Inflammatory macrophage treated with lipopolysaccharide for 1 hour (primary cell): ENCODE measurements at places on chromosomes 7 and 10.
A peak's percentile ranks its signal among the peaks of the same experiment; 100 is the strongest.

DNA sequence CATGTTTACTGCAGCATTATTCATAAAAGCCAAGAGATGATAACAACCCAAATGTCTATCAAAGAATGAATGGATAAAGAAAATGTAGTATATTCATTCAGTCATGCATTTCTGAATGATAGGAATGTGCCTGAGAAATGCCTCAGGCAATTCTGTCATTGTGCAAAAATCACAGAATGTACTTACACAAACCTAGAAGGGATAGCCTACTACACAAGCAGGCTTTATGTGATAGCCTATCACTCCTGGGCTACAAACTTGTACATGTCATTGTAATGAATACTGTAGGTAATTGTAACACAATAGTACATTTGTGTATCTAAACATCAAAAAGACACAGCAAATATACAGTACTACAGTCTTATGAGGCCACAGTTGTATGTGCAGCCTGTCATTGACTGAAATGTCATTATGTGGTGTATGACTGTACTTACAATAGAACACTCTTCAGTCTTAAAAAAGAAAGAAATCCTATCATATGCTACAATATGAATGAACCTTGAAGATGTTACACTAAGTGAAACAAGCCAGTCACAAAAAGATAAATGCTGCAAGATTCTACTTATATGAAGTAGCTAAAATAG lies 141.8 kb upstream of the GPR22 start:
- DNase-seq: no peak

DNA sequence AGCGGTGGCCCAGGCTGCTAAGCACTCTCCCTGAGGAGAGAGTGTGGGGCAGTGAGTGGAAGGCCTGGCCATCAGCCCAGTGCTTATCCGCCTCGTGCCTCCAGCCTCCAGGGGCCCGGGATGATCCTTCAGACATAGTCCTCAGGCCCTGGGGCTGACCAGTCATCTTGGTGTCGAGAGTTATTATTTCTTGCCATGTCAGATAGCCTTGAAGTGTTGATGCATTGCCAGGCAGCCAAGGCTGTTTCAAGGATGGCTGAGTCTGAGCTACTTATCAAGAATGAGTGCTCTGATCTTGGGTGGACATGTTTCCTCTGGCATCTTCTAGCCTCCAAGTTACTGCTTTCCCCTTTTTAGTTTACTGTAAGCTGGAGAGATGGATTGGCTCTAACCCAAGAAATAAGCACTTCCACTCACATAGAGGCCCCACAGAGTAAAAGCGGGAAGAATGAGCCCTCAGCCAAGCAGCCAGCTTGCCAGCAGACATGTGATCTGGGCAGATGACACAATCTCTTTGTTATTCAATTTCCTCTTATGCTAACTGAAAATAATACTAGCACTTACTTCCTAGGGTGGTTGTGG lies 136.5 kb upstream of the NAMPT start:
- DNase-seq: peak; percentile 82

DNA sequence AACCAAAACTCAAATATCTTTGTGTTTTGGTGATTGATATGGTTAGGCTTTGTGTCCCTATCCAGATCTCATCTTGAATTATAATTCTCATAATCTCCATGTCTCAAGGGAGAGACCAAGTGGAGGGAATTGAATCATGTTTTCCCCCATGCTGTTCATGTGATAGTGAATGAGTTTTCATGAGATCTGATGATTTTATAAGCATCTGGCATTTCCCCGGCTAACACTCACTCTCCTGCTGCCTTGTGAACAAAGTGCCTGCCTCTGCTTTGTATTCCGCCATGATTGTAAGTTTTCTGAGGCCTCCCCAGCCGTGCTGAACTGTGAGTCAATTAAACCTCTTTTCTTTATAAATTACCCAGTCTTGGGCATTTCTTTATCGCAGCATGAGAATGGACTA lies 419.5 kb downstream of the SH2D4B start:
- no peak for DNase-seq

DNA sequence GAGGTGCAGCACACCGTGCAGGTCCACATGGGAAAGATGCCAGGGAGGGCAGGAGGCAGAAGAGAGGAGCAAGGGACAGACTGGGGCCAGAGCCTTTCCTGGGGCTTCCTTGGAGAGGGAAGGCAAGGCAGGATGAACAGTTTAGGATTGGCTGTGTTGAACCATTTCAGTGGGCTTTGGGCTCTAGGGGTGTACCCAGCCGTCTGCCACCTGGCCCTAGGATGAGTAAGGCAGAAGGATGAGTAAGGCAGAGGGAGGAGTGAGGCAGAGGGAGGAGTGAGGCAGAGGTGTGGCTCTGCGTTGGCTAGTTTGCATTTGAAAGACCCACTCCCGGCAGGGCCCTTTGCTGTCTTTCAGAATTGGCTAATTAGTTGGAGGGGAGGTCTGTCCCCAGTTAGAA lies 31.5 kb upstream of the PRF1 start:
- no peak for DNase-seq

- no peak for DNase-seq
These were observed 11.0 kb upstream of the NDUFB2 start for GRCh38 chr7:140685407-140686087.

DNA sequence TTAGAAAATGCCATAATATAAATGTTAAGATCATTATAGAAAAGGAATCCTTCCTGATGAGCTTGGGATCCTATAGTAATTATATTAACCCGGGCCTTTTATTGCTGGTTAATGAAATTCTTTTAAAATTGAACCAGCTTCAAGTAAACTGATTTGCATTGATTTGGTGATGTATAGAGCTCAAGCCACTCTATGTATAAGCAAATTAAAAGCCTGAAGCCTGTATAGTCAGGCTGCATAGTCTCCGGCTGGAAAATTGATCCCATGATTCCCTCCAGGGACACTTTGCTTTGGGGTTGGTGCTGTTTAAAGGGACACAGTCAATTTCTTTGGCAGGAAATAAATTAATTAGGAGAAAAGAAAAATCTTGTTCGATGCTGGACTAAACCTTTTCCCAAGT lies 199.1 kb downstream of the HERPUD2 start:
- DNase-seq: no peak

GRCh38 chr10:114359041-114359952 lies 45.0 kb downstream of the AFAP1L2 start:
- DNase-seq: no peak

DNA sequence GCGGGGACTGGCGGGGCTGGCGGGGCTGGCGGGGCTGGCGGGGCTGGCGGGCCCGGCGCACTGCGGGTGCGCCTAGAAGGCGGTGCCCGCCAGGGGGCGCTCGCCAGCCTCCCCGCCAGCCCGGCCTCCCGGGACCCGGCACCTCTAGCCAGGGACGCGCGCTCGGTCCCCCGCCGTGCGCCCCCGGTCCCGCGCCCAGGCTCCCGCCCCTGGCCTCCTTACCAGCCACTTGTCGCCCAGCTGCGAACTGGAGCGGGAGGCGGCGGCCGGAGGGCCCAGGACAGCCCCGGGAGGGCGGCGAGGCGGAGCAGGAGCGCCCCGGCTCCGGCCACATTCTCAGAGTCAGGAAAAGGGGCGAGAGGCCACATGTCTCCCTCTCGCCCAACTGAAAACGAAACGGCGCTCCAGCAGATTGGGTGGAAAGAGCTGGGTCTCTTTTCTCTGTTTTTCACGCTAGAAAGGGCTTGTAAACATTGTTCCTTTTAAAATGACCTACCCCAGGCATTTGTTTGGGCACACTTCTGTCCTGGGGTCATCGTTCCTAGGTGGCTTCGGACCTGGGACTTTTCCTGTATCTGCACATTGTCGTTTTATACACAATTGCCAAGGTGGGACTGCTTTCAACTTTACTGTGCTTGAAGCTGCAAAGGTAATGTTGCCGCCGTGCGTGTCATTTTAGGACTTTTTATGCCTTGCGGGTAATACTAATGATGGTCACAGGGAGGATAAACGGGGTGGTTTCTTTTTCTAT lies 378 bp upstream of the PRKCQ start:
- DNase-seq: peak; percentile 38

GRCh38 chr7:111112439-111112838 lies 21.5 kb downstream of the LRRN3 start:
- no peak for DNase-seq

- no peak for DNase-seq
These were observed 190.9 kb upstream of the PITRM1 start for GRCh38 chr10:3363311-3364045.
